CD8-positive, alpha-beta memory T cell (primary cell): ENCODE measurements at places on chromosomes 6 and 20. TPM values are rescaled to one million over a fixed set of nuclear protein-coding genes. Genes with fewer than 3 reads are reported as not detected.

DNA sequence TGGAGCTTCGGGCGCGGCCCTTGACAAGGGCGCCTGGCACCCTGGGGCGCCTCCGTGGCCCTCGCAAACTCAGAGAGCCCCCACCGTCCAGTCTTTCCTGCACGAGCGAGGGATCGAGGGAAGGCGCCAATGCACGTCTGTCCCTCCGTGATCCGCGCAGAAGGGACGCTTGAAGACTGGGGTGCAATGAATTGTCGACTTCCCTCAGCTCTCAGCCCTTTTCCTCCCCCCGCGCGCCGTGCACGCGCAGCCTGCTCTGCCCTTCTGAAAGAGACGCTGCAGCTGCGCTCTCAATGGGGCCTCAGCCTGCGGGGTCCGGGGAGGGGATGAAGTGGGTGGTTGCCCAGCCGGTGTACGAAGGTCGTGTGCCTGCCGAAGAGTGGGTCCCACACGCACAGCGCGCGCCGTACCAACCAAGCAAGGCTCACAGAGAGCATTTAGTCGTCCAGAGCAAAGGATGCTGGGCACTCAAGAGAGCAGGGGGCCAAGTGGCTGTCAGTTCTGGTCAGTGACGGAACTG lies 5.5 kb upstream of the SOX4 start:
- DNase-seq: no peak

LPA gene
- total RNA-seq: not detected

GRCh38 chr6:121460170-121460569 lies 24.7 kb downstream of the GJA1 start:
- no peak for DNase-seq

DEF6 gene
- 73.0 TPM for total RNA-seq

HLA-DQA2 gene
- total RNA-seq: 1.2 TPM

PRSS35 gene
- not detected for total RNA-seq

DNA sequence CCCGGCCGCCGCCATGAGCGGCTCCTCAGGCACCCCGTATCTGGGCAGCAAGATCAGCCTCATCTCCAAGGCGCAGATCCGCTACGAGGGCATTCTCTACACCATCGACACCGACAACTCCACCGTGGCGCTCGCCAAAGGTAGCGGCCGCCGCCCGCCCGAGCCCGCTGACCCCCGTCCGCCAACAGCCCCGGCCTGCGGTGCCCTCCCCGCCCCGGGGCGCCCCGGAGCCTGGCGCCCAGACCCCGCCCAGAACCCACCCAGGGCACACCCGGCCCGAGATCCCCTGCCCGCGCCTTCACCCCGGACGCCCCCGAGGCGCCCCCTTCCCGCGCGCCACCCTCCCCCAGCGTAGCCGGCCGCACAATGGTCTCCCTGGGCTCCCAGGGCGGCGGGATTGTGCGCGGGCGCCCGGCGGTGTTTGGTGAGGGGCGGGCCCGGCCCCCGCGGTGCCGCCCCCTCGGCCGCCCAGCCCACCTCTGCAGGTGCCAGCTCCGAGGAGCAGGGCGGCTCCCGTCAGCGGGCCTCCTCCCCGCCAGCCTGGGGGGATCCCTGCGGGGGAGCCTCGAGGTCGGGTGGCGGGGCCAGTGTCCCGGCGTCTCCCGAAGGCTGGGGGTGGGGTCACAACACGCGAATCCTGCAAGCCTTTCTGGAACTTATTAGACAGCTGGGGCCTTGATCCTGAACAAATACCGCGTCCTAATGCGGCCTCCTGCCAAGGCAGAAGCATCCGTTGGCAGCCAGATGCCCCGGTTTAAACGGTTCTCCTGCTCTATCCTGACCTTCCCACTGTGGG lies 577 bp downstream of the LSM14B start:
- peak; percentile 64 for DNase-seq

GRCh38 chr6:139367810-139368351 lies 6.6 kb downstream of the CITED2 start:
- no peak for DNase-seq

- no peak for DNase-seq
Measured at GRCh38 chr6:130760006-130760405, 67.2 kb upstream of the SMLR1 start.

DNA sequence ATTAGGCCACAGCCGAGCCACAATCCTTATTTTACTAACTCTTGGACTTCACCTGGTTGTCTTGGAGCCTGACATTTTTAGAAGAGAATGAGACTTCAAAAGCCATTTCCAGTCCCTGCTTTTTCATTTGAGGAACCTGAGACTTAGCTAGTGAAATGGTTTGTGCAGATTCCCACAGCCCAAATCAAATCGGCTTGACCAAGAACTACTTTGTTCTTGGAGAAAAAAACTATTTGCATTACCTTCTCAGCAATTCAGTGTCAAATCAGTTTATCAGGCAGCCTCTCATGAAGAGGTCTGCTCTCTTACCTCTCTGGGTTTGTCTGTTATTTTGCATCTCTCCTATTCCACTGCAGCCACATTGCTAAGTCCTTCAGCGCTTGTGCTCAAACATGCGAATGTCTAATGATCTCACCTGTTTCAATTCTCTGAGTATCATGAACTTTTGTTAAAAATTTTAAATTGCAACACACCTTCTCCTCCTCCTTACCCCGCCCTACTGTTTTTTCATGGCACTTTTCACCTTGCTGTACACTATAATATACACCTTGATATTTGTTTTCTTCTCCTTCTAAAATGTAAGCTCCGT lies 573 bp upstream of the IFNGR1 start:
- DNase-seq: no peak

DNA sequence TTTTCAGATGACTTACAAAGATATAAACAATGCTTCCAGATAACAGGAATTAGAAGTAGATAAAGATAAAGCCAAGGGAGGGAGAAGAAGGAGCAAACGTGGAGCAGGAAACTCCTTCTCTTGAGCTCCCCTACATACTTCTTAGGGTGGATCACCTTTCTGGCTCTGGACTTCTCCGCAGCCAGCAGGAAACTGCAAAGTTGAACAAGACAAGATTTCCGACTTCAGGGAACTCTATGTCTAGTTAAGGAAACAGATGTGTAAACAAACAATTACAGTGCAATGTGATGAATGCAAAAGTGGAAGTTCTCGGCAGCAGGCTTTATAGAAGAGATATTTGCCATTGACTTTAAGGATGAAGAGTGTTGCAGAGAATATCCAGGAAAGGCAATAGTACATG lies 134.0 kb upstream of the MARCKS start:
- DNase-seq: no peak

- no peak for DNase-seq
Measured at GRCh38 chr6:33279257-33279695, 2.4 kb downstream of the B3GALT4 start.
